ENCODE measurements at places on chromosomes 13 and 19.

DNA sequence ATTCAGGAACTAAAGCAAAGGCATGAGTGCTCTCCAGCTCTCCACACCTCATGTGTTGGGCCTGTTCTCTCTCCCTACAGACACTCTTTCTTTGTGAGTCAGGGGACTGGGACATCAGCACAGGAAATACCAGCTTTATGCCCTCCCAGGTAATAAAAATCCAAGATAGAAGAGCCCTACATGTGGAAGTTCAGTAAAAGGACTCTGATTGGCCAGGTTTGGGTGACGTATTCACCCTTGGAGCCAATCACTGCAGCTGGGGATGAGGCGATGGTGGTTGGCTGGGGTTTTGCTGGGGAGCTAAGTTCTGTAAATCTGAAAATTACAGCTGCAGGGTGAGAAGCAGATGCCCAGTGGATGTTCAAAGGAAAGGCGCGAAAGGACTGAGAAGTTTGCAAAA is 32.5 kb downstream of the CCDC70 start:
- no peaks in the 10 kb centered on the region for H3K4me1 ChIP-seq
- H3K27ac ChIP-seq, result no peak overlapping the region
- no peak overlapping the region for H3K4me3 ChIP-seq
- H3K36me3 ChIP-seq, result no peaks in the 10 kb centered on the region

DNA sequence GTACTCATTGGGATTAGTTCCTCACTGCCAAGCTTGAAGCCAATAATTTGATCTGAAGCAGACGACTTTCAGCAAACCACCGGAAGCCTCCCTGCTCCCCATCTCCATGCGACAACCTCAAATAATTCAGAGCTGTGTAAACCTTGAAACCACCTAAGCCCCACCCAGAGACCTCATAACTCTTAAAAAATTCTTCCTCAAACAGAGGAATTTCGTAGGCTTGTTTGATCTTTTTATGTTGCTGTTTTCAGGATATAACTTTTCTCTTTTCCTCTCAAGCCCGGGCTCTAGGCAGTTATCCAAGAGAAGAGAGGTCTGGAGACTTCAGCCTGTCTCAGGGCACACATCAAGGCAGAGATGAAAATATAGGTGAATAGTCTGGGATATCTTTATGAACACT is 311.6 kb downstream of the KCNRG start:
- no peaks in the 10 kb centered on the region for H3K27me3 ChIP-seq
- H3K4me3 ChIP-seq, result no peak overlapping the region
- no peak for DNase-seq
- no peak overlapping the region for H3K27ac ChIP-seq
- no peaks in the 10 kb centered on the region for H3K36me3 ChIP-seq
- peaks cover 3% of the 10 kb centered on the region for H3K4me1 ChIP-seq

DNA sequence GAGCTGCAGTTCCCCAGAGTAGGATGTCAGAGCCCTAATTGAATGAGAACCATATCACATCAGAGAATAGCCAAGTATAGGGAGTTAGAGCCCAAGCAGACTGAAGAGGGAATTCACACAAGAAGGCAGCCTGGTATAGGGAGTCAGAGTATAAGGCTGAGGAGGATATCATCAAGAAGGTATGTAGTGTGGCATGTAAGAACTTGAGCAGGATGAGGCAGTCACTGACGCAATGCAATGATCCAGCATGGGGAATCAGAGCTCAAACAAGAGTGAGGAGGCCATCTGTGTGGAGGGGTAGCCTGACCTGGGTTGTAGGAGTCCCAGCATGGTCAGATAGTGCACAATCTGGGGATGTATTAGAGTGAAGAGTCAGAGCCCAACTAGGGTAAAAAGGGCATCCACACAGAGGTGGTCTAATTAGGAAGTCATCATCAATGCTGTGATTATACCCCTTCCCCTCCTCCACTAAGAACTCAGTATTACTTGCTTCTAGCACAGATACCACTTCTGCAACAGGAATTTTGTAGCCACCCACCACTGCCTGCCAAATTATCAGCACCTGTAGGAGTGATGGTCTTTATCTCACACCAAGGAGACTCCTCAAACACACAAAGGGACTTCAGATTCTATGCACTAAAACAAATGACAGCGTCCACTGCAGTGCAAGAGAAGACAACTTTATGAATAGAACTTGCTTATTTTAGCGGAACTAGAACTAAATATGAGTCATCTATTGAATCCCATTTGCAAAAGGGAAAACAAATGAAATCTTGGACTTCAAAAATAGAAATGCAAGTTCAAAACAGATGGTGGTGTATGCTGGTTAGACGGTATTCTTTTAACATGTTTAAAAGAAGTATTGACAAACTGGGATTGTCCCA is 107.2 kb downstream of the FNDC3A start:
- no peak overlapping the region for H3K27ac ChIP-seq
- H3K36me3 ChIP-seq, result peaks cover 30% of the 10 kb centered on the region
- no peak overlapping the region for H3K4me3 ChIP-seq
- peaks cover 15% of the 10 kb centered on the region for H3K4me1 ChIP-seq
- no peak for DNase-seq

DNA sequence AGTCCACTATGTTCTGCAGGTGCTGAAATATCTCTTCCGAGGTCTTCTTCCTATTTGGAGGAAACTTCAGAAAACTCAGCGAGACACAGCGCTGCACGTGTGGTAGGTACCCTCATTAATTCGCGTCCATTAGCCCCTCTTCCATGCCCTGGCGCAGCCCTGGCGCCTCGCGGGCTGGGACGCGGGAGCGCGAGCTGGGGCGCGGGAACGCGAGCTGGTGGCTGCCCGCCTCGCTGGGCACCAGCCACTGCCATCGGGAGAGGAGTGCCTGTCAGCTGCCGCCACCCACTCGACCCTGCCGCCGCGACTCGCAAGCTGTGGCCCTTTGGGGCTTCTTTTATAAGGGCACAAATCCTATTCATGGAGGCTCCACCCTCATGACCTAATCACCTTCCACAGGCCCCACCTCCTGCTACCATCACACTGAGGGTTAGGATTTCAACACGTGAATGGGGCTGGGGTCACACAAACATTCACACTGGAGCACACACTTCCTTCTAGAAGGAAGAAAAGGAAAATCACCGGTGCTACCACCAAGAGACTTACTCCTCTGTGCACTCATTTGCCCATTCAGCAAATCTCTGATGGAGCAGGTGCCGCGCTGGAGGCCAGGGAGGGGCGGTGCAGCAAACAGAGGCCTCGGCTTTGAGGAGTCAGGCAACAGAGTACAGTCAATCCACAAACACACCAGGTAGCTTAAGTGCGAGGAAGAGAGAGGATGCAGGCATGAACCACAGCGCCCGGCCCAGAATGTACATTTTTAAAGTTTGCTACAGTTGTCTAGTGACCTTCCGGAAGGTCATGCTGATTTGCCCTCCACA is 43.0 kb upstream of the LATS2 start:
- H3K4me3 ChIP-seq, result no peak overlapping the region
- H3K27me3 ChIP-seq, result no peaks in the 10 kb centered on the region
- no peaks in the 10 kb centered on the region for H3K36me3 ChIP-seq
- no peak for DNase-seq

DNA sequence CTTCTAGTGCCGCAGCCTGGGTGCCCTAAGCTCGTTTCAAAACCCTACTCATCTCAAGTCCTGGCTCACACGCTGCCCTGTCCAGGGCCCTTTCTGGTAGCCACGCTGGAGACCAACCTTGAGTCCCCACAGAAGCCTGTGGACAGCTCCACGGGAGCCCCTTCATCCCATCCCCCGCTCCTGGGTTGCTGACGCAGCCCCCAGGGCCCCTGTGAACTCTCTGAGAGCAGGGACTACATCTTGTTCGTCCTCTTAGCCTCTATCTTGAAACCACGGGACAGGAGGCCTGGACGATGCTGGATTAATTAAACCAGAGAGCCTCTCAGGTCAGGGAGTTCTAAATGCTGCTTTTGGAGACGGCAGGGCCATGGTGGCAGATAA is 7.4 kb downstream of the MLLT1 start:
- no peak overlapping the region for H3K4me3 ChIP-seq
- H3K27ac ChIP-seq, result peak overlapping the region; percentile 15
- DNase-seq, result no peak
- no peaks in the 10 kb centered on the region for H3K27me3 ChIP-seq
- peaks cover 18% of the 10 kb centered on the region for H3K36me3 ChIP-seq

DNA sequence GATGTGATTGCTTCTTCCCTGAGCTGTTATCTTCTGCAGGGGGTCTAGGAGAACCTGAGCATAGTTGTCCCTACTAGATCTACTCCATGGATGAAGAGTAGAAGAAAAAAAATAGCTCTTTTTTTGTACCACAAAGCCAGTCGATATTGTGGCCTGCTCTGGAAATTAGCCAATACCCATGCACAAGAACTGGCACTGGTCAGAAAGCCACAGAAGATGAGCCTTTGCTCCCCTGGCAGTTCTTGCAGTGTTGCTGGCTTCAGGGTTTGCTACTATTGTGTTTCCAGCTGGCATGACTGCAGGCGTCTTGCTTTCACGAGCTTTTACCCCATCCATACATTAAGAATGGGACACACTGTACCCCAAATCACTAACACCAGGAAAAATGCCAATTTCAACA is 547.7 kb upstream of the KLF12 start:
- H3K4me3 ChIP-seq, result no peak overlapping the region
- H3K4me1 ChIP-seq, result no peaks in the 10 kb centered on the region
- H3K27ac ChIP-seq, result no peak overlapping the region
- H3K36me3 ChIP-seq, result no peaks in the 10 kb centered on the region
- H3K27me3 ChIP-seq, result no peaks in the 10 kb centered on the region

GRCh38 chr13:98147521-98147920 is 4.6 kb downstream of the FARP1 start:
- H3K4me1 ChIP-seq, result peaks cover 5% of the 10 kb centered on the region
- H3K36me3 ChIP-seq, result no peaks in the 10 kb centered on the region
- DNase-seq, result no peak
- H3K4me3 ChIP-seq, result no peak overlapping the region

DNA sequence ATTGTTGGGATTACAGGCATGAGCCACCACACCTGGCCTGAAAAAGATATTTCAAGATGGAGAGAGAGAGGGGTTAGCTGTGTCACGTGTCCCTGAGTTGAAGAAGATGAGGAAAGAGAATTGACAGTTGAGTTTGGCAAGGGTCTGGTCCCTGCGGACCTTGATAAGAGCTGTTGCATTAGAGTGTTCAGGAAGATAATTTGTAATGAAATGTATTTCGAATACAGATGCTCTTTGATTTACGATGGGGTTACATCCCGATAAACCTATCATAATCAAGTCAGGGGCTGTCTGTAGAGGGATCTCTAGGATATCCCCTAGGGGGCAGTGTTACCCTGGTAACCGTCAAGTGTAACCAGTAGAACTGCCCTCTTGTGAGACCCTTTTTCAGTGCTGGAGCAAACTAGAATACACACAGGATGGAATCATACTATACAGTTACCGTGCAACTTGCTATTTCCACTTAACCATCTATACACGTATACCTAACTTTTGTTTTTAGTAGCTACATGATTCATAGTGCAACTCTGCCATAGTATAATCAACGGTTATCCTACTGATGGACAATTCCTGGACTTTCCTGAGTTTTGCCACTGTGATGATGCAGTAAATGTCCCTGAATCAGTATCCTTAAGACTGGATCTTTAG is 1.5 kb upstream of the ELOF1 start:
- peak overlapping the region; percentile 81 for H3K27ac ChIP-seq
- H3K36me3 ChIP-seq, result peaks cover 15% of the 10 kb centered on the region
- peaks cover 38% of the 10 kb centered on the region for H3K4me1 ChIP-seq
- peak overlapping the region; percentile 90 for H3K4me3 ChIP-seq
- no peaks in the 10 kb centered on the region for H3K27me3 ChIP-seq

DNA sequence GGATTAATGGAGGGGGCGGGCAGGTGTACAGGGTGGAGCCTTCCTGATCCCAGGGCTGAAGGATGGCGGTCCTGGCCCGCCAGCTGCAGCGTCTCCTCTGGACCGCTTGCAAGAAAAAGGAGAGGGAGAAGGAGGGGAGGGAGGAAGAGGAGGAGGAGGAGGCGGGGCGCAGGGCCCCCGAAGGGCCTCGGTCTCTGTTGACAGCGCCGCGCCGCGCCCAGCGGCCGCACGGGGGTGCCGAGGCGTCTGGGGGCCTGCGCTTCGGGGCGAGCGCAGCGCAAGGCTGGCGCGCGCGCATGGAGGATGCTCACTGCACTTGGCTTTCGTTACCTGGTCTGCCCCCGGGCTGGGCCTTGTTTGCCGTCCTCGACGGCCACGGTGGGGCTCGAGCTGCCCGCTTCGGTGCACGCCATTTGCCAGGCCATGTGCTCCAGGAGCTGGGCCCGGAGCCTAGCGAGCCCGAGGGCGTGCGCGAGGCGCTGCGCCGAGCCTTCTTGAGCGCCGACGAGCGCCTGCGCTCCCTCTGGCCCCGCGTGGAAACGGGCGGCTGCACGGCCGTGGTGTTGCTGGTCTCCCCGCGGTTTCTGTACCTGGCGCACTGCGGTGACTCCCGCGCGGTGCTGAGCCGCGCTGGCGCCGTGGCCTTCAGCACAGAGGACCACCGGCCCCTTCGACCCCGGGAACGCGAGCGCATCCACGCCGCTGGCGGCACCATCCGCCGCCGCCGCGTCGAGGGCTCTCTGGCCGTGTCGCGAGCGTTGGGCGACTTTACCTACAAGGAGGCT is at the start of gene PPM1N:
PPM1N (plus strand) TSS at position 33 of the 785 bp plus-strand sequence; CDS start at position 63, 30 bp downstream.
- H3K27me3 ChIP-seq, result peaks cover 21% of the 10 kb centered on the region
- peak within 1 kb of the TSS; percentile 73 for H3K4me3 ChIP-seq
- peak within 1 kb of the TSS; percentile 55 for H3K27ac ChIP-seq
- peaks cover 36% of the 10 kb centered on the region for H3K4me1 ChIP-seq
- H3K36me3 ChIP-seq, result peaks cover 2% of the 10 kb centered on the region

GRCh38 chr19:16566161-16566560 is 6.1 kb downstream of the SLC35E1 start:
- peaks cover 37% of the 10 kb centered on the region for H3K4me1 ChIP-seq
- no peaks in the 10 kb centered on the region for H3K27me3 ChIP-seq

DNA sequence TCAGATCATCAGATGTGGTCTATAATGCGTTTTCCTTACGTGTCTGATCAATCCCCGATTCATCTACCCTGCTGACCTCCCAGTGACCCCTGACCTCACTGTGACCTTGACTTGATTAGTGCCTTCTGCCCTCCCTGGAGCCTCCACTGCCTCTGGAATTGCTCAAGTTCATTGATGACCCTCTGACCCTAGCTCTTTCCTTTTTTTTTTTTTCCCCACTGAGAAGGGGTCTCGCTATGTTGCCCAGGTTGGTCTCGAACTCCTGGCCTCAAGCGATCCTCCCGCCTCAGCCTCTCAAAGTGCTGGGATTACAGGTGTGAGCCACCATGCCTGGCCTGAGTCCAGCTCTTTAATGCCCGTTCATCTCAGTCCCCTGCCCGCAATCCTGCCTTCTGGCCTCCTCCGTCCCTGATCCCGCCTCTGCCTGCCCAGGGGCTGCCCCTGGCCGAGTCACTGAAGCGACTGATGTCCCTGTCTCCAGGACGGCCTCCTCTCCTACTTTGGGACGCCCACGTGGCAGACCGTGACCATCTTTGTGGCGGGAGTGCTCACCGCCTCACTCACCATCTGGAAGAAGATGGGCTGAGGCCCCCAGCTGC is 4.0 kb upstream of the FTL start:
- peaks cover 56% of the 10 kb centered on the region for H3K4me1 ChIP-seq
- H3K27ac ChIP-seq, result no peak overlapping the region
- H3K36me3 ChIP-seq, result peaks cover 48% of the 10 kb centered on the region
- H3K27me3 ChIP-seq, result no peaks in the 10 kb centered on the region

- no peak overlapping the region for H3K27ac ChIP-seq
- H3K4me3 ChIP-seq, result no peak overlapping the region
- no peaks in the 10 kb centered on the region for H3K27me3 ChIP-seq
- no peak for DNase-seq
- H3K4me1 ChIP-seq, result peaks cover 2% of the 10 kb centered on the region
These were observed 47.9 kb downstream of the KDM4B start for GRCh38 chr19:5016781-5017180.

- H3K27ac ChIP-seq, result no peak overlapping the region
- no peaks in the 10 kb centered on the region for H3K36me3 ChIP-seq
- no peak for DNase-seq
- H3K4me1 ChIP-seq, result peaks cover 18% of the 10 kb centered on the region
- H3K4me3 ChIP-seq, result no peak overlapping the region
These were observed 254.5 kb downstream of the SLITRK6 start for GRCh38 chr13:85544756-85545155.

All from activated CD4-positive, alpha-beta T cell treated with anti-CD3 and anti-CD28 coated beads for 36 hours (primary cell).